ENCODE measurements at places on chromosomes 4 and X.

DNA sequence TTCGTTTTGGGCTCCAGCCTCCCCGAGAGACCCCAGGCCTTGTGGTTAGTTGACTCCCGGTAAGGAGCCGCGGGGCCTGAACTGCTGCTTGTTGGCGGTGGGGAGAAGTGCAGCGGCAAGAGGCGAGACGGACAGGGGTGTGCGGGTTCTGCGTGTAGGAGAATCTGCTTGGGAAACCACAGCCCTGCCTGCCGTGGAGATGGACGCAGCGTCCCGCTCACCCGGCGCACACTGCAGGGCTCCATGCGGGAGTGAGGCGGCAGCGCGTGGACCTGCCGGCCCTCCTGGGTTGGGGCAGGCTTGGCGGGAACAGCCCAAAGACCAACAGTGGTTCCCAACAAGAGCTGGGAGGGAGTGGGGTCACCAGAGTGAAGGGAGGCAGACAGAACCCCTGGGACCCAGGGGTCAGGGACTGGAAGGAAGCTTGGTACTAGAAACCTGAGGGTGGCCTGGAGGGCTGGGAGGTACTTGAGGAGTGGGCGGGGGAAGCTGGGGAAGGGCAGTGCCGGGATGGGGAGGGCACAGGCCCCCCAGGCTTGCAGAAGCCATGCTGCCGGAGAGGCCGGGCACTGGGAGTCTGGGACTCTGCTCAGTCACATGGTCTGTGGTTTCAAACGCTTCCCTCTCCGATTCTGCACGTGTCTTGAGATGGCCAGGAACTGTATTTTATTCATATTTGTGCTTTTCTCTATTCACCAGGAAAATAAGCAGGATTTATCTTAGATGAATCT, 70.8 kb downstream of the RGS12 start:
- no peak for DNase-seq

GRCh38 chr4:14865804-14866203, 136.5 kb upstream of the CPEB2 start:
- DNase-seq: no peak

GRCh38 chr4:108210989-108211835, 42.5 kb upstream of the LEF1 start:
- no peak for DNase-seq

- no peak for DNase-seq
Measured at GRCh38 chrX:43640482-43640881, 15.6 kb upstream of the MAOA start.

DNA sequence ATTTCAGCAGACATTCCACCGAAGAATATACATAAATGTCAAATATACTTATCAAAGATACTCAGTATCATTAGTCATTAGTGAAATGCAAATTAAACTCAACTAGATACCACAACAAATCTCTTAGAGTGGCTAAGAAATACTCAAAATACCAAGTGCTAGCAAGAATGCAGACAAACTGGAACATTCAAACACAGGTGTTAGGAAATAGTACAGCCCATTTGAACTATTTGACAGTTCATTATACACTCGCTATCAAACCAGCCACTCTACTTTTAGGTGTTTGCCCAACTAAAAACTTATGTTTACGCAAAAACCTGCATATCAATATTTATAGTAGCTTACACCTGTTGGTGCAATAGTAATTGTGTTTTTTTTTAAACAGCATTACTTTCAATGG, 8.8 kb downstream of the ADAM29 start:
- DNase-seq: no peak

- DNase-seq: no peak
Measured at GRCh38 chrX:11197671-11198070, 86.5 kb downstream of the HCCS start.

DNA sequence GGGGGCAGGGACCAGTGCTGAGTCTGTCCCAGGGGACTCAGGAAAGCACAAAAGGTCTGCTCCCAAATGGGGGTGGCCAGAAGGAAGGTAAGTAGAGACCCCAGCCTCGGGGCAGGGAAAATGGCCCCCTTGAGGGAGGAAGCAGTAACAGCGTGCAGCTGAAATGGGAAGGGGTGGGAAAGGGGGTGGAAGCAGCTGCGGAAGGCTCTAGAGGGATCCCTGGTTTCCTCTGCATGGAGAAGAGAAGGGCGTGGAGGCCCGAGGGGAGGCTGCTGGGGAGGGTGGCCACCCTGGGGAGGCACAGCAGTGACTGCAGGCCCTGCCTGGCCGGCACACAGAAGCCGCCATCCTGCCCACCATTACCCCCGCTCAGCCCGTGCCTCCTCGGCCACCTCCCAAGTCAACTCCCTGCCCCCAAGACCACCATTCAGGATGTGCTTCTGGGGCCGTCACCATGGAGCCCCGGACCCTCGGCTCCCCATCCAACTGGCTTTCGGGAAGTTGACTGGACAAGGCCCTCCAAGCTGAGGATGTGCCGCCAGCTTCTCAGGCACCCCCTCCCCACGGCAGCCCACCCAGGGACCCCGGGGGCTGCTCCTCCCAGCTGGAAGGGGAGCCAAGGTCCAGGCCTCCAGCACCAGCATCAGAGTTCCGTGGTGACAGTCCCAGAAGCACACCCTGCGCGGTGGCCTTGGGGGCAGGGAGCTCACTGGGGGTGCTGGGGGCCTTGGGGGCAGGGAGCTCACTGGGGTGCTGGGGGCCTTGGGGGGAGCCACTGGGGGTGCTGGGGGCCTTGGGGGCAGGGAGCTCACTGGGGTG, 23.6 kb downstream of the CFAP99 start:
- DNase-seq: no peak

DNA sequence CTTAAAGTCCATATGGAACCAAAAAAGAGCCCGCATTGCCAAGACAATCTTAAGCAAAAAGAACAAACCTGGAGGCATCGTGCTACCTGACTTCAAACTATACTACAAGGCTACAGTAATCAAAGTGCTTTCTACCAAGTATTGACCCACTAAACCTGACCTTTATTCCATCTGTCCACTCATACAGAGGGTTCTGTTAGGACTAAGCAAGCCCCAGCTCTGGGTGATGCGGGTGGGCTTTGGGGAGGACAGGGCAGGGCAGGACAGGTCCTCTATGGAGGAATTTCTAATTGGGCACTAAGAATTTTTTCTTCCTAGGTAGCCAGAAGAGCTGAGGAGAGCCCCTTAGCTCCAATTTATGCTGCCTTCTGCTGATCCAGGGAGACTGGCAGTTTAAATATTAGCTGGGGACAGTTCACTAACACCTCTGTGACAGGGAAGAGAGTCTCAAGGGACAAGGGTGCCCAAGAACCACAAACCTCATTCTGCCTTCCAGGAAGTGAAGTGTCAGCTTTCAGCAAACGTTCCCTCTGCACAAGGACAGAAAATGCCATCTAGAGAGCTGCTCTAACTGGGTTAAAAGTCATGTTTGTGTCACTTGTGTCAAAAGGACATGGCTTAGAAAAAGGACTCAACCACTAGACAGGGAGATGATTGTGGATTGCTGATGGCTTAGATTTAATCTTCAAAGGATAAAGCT, 143.2 kb downstream of the KIT start:
- DNase-seq: no peak

All from GM10248 (cell line).